ENCODE measurements at places on chromosomes 16 and 17.

DNA sequence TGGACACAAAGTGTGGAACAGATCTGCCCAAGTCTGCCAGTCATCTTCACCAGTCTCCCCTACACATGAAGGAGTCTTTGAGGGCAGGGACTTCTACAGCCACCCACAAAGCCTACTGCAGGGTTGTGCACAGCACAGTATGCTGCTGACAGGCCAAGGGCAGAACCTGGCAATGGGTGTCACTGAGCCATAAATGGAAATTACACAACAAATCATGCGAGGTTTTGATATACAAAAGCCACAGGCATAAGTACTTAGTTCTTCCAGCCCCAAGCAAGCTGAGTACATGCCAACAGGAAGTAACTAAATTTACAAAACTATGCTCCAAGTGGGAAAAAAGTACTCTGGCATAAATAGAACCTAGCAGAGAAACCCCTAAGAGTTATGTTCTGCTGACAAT is 7.8 kb upstream of the PSMC3IP start:
- no peak for DNase-seq

DNA sequence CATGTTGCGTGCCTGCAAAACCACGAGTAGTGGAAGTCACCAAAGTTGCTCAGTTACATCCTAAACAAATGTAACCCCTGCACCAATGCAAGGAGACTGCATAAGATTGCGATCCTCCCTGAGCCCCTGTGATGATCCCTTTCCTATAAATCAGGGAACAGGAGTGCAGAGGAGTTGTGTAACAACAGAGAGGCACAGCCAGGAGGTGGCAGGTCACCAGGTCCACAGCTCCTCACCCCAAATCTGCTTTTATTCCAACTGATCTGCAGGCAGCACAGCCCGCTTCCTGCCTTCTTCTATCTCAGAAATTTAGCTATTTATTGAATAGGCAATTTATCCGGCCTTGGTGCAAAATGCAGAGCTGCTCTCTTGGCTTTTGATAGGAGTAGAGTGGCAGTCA is 36.0 kb upstream of the MRTFB start:
- no peak for DNase-seq

DNA sequence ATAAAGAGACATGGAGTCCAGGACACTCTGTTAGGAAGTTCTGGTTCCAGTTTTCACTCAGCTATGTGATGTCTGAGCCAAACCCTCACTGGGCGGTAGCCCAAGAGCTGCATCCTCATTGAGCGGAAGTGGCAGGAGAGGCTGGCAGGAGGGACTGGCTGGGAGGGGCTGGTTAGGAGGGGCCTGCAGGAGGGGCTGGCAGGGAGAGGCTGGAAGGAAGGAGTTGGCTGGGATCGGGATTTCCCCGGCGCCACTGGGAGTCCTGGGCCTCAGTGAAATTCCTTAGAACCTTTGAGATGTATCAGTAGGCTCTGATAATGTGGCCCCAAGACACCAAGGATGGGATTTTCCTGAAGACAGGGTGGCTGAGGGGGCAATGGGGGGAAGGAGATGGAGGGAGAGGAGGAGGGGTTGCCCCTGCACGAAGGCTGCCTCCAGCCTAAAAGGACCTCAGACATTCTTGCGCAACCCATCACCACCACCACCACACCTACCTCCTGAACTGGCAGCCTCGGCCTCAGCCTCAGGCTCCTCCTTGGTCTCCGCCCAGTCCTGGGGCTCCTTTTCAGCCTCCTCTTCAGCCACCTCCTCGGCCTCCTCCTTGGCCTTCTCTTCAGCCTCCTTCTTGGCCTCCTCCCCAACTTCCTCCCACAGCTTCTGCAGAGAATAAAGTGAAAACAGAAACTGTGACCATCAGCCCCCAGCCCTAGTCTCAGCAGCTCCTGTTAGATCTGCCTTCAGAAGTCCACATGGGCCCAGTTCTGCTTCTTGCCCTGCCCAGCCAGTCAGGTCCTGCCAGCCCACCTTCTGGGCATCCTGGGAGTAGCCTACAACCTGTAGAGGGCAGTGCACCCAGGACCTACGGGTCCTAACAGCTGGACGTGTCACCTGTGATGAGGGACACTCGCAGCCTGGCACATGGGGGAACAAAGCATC is 31.7 kb downstream of the CNGB1 start:
- DNase-seq, result no peak

GRCh38 chr16:61148930-61149329 is 887.3 kb downstream of the CDH8 start:
- DNase-seq, result no peak

GRCh38 chr17:1590029-1590746 is 27.6 kb upstream of the PITPNA start:
- no peak for DNase-seq

DNA sequence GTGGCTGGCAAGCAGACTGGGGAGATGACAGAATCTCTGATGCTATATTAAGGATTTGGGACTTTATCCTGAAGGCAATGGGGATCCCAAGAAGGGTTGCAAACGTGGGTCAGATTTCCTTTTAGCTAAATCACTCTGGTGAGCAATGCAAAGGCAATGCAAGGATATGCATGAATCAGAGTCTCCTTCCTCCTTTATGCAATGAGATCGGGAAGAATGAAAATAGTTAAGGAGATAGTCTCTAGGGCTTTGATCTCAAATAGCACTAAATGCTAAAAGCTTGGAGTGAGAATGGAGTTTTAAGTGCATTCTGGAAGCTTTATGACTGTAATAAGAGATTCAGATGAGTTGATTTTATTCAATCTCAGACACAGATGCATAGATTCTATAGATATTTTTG is 27.2 kb upstream of the SHISA9 start:
- no peak for DNase-seq

DNA sequence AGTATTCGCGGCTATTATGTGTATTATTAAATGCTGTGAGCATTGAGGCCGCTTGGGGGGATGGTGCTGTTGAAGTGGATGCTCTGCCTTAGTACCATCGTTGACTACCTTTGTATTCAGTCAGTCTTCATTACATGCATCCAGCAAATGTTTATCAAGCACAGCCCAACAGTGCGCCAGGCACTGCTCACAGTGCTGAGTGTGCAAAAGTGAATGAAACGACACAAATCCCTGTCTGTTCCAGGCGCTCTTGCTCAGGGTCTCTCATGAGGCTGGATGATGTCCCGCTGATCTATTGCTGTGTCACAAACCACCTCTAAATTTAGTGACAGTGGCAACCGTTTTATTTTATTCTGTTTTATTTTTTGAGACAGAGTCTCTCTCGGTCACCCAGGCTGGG is 53.8 kb downstream of the OTOA start:
- DNase-seq, result no peak

DNA sequence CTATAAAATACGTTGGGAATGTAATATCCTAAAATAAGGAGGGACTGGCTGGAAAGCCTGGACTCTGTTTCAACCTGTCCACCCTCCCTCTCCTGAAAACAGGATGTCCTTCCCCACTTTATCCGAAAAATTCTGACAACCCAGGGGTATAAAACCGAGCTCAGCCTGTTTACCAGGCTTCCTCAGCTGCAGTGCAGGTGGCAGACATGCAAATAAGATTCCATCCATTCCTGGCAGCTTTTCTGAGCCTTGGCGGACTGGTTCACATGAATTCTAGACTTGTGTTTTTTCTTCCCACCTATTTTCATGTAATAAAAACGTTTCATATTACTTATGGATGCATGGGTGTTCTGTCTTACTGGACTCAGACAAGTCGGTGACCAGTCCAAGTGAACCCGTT is 479.3 kb downstream of the KCNJ18 start:
- DNase-seq, result no peak

DNA sequence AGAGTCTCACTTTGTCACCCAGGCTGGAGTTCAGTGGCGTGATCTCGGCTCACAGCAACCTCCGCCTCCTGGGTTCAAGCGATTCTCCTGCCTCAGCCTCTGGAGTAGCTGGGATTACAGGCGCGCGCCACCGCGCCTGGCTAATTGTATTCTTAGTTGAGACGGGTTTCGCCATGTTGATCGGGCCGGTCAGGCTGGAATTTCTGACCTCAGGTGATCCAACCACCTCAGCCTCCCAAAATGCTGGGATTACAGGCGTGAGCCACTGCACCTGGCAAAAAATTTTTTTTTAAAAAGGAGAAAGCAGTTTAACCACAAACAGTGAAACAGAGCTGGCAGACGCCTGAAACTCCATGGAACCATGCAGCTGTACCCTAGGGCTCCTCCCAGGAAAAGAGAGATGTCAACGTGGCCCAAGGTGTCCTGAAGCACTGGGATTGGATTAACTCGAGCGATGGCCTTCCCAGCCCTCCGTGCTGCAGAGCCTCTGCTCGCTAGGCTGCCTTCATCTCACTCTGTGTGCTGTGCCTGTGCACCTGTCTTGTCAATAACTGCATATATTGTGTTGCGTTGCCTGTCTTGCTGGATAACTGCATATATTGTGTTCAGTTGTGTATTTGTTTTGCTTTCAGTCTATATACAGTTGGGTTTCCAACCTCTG is 29.6 kb upstream of the FOXK2 start:
- DNase-seq, result no peak

GRCh38 chr17:57276621-57277020 is 20.3 kb downstream of the MSI2 start:
- DNase-seq, result no peak

DNA sequence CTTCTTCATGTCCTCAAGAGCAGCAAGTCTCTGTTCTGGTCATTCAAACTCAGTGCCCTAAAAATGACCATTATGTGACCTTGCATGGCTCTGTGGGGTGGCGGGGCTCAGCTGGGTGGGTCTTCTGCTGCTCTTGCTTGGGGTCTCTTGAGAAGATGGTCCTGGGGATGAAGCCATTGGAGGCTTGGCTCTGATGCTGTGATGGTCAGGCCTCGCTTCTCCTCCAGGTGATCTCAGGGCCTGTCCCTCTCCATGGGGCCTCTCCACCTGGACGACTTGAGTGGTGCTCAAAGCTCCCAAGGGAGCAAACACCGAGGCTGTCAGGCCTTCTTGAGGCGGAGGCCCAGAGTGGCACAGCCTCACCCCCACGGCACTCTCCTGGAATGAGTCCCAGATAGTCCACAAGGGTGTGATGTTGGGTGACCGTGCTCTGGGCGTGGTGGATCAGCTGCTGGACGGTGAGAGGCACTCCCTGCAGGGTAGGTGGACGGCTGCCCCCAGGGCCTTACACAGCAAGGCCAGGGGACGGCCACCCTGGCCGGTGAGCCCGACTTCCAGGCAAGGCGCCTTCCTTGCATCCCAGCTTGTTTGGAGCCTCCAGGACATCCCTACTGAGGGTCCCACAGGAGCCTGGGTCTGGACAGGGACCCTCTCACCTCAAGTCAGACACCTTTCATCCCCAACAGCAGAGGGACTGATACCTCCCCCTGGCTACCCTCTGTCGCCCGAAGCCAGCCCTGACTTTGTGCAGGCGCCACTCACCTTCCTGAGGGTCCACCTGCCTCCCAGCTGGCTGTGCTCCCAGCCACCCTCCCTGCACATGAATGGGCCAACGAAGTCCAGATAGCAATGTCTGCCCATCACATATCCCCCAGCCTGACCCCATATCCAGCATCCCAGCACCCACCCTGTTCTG is 48.7 kb downstream of the USP22 start:
- DNase-seq, result peak; percentile 56

- DNase-seq, result no peak
Measured at GRCh38 chr16:29877266-29877961, 14.4 kb upstream of the CDIPT start.

- DNase-seq, result no peak
Measured at GRCh38 chr17:17495536-17496188, 533 bp downstream of the RASD1 start.

DNA sequence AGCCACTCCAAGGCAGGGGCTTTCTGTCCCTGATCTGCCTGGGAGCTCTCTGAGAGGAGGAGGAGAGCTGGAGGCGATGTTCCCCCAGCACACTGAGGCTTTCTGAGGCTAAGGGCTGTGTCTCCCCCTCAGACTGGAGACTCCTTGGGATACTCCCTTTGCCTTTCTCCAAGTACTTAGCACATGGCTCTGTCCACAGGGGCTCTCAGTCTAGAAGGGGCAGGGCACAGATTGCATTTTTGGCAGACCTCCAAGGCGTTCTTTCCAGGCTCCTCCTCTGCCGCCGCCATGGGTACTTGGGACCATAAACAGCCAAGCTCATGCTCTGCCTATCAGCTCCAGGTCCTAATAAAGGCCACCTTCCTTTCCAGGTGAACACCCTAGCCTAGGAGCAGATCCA is 1.8 kb upstream of the GIP start:
- DNase-seq, result no peak

DNA sequence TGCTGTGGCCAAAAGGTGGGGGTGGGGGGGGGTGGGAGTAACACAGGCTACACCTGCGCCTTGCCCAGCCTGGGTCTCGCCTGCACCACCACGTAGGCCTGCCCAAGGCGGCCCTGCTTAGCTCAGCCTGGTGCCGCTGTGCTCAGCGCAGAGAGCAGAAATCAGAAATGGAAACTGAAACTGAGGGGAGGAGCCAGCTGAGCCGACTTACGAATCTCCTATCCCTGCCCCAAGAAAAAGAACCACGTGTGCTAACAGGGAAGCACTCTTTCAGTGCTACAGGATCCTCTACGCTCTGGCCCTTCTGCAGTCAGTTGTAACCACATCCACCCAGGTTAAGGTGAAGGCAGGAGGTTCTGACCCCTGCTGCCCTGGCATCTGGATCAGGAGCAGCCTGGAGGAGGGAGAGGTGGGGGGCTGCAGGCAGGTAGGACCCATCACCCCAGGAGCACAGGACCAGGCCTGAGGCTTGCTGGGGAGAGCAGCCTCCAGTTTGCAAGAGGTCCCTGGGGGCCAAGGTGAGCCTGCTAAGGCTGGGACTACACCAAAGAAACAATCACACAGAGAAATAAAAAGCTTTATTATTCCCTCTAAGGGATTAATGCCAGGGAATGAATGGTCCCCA is at the start of gene DHX58:
TSS of gene DHX58 (minus strand) at position 163 of the 625 bp plus-strand sequence. CDS start 822 bp downstream, outside the sequence.
- DNase-seq, result peak; percentile 88
